Type B pancreatic cell (in vitro differentiated cells): ENCODE measurements at places on chromosomes 7 and 10.
A peak's percentile ranks its signal among the peaks of the same experiment; 100 is the strongest.

DNA sequence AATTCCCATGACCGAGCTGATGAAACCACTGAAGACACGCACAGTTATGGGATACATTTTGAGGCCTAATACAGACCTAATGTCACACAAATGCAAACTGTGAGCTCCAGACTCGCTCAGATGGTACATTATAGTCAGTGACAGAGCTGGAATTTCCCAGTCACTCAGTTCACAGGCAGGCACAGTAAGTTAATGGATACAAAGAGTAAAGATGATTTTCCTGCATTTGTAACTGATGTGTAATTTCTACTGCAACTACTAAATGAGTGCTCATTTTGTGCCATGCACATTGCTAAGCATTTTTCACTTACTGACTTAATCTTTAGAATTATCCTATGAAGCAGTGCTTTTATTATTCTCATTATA, 56.5 kb downstream of the ENO4 start:
- DNase-seq: no peak

DNA sequence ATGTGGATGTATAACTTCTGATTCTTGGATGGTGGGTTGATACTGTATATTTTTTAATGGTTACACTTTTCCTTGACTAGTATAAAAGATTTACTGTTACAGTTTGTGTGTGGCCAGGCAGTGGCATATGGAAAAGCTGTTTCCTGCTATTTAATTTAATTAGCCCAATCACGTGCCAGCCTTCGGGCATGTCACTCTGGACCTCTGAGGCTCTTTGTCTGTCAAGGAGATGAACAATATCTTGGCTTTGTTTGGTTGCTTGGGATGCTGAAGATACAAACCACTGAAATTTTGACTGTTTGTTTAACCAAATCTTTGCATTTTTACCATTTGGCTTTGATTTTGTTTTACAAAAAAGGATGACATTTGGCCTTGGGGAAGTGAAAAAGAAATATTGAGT, 185.0 kb downstream of the HDAC9 start:
- no peak for DNase-seq

GRCh38 chr10:9833942-9834341, 1183.7 kb upstream of the CELF2 start:
- no peak for DNase-seq

GRCh38 chr7:26167303-26167934, 15.4 kb downstream of the NFE2L3 start:
- no peak for DNase-seq

GRCh38 chr10:59234194-59234593, 57.8 kb downstream of the PHYHIPL start:
- no peak for DNase-seq

DNA sequence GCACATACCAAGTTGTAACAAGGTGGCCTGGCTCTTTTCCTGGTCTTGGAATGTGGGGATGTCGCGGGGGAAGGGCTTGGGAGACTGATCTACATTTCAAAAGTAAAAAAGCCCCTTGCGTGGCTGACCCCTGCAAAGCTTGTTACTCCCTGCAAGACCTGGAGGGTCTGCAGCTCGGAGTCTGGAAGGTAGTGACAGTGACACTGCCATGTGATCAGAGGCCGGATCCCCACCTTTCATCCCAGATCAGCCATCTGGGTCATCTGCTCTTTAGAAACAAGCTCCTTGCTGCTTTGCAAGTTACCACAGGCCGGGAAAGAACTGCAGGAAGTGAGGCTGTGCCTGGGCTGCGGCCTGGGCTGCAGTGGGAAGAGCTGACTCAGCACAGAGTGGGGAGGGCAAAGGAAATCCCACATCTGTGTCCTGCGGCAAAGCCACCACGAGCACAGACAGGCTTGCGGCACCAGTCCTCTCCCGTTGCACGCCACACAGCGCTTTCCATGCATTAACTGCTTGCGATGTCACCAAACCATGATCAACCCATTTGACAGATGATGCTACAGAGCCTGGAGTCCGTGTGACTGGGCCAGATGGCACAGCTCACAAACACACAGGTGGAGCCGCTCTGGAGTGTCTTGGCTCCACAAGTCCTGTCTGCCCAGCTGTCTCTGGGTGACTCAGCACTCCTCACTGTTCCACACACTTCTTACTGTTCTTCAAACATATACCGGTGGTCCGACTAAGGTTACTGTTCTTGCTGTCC, 97.7 kb downstream of the SH3PXD2A start:
- DNase-seq: no peak

- no peak for DNase-seq
Measured at GRCh38 chr10:71216751-71217265, 4.4 kb downstream of the UNC5B start.

GRCh38 chr10:46555713-46556514, 544 bp downstream of the GPRIN2 start:
- DNase-seq: peak; percentile 80

DNA sequence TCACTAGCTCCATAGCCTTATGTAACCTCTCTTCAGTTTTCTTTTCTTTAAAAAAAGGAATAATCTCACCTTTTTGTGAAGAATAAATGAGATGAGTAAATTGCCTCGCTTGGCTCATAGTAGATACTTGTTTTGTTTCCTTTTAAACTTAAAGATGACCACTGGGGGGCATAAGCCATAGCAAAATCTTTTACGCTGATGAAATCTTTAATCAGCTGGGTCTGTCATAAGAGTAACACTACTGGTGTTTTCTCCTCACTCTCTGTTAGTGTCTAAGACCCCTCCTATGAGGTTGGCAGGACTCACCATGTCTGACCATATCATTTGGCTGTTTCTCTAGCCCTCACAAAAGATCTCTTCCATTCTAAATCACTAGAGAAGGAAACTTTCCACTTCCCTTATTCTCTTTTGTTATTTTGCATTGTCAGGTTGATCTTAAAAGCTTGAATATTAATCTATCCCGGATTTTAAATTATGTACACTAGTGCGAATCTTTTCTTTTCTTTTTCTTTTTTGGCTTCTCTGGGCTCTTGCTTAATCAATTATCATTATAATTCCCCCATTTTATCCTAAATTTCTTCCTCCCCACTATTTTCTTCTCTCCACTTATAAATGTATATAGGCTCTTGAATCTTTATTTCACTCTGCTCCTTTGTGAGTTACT, 12.5 kb downstream of the STAG3 start:
- DNase-seq: no peak

DNA sequence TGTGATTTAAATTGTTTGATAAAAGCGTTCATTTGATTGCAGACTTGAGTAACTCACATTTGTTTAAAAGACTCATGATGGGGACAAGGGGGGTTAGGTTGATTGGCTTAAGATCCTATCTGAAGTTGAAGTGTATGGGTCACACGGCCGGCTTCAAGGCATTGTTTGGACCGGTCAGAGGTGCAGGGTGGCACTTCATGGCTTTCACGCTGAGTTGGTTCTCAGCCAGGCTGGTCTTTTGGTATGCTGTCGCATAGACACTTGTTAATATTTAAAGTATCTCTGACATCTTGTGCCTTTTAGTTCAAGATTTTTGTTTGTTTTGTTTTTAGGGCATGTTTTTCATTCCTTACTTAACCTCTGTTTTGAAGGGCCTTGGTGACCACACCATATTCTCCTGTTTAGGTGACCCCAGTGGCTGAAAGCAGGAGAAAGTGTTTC, 58.1 kb downstream of the CCNY start:
- DNase-seq: no peak

- DNase-seq: no peak
Measured at GRCh38 chr7:76265299-76265698, 37.2 kb upstream of the HSPB1 start.
